NCI-H187 (cell line): ENCODE measurements at places on chromosomes 12 and 14.

- no peak for DNase-seq
Measured at GRCh38 chr12:32331133-32331532, 68.2 kb upstream of the FGD4 start.

DNA sequence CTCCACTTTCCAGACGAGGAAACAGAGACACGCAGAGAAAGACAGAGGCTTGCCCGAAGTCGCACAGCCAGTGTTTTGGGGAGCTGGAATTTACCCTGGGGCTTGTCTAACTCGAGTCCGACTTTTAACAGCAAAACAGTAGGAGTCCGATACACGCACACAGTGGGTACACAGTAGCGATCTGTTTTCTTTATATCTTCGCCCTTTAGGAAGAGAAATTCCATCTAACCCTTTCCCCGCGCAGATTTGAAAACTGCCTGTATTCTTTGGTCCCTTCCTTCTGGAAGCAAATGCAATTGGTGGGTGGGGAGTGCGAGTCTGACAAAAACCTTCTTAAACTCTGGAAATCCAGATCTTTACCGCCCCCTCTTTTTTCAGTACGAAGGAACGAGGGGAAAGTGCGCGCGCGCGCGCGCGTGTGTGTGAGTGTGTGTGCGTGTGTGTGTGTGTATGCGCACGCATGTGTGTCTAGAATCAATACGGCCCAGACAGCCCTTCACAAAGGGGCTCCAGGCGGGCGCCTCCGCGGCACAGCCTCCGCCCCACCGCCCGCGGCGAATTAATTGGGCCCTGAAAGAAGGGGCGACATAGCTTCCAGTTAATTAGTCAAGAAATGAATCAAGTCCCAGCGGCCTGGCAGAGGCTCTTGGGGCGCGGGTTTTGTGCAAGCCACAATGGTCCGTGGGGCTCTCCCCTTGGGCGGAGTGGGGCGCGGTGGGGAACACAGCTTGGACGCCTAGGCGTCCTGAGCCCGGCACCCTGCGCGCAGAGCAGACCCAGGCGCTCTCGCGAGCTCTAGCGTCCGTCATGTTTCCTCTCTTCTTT lies 14.0 kb upstream of the TBX3 start:
- DNase-seq = no peak

- DNase-seq = no peak
Measured at GRCh38 chr12:56628671-56629458, 1.3 kb downstream of the BAZ2A start.

GRCh38 chr12:104352106-104352713 lies 48.7 kb downstream of the EID3 start:
- no peak for DNase-seq

DNA sequence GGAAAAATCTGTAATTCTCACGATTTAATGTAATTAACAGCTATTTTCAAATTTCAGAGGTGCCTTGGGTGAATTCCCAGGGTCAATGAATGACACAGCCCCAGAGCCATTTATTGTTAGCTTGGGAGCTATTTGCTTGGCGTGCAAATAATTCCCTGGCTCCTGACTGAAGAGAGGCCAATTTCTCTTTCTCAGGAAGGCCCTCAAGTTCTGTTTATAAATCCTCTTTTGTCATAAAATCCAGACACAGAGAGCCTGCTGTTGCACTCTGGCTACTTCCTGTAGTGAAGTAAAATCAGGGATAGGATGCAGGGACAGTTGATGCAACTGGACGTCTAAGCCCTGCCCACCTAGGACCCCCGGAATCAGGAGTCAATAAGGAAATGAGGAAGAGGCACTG lies 154.3 kb downstream of the TMX1 start:
- no peak for DNase-seq

- DNase-seq = no peak
Measured at GRCh38 chr14:100142073-100143040, 17.1 kb downstream of the DEGS2 start.

DNA sequence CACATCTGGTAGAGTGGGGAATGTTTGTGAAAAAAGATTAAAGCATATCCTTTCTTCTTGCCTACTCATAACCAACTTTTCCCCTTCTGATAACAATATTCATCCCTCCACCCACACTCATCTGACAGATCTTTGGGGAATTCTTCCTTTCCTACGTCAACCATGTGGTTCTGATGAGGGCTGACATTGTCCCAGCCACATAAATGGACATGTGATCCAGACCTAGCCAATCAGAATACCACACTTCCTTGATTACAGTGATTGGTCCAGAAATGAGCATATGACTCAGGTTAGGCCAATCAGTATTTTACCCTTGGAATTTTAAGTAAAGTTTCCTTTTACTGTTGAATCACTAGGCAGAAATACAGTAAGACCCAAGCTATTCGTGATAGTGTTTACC lies 58.9 kb downstream of the GPR65 start:
- no peak for DNase-seq

- DNase-seq = no peak
Measured at GRCh38 chr14:79275292-79275655, 936.0 kb downstream of the DIO2 start.

DNA sequence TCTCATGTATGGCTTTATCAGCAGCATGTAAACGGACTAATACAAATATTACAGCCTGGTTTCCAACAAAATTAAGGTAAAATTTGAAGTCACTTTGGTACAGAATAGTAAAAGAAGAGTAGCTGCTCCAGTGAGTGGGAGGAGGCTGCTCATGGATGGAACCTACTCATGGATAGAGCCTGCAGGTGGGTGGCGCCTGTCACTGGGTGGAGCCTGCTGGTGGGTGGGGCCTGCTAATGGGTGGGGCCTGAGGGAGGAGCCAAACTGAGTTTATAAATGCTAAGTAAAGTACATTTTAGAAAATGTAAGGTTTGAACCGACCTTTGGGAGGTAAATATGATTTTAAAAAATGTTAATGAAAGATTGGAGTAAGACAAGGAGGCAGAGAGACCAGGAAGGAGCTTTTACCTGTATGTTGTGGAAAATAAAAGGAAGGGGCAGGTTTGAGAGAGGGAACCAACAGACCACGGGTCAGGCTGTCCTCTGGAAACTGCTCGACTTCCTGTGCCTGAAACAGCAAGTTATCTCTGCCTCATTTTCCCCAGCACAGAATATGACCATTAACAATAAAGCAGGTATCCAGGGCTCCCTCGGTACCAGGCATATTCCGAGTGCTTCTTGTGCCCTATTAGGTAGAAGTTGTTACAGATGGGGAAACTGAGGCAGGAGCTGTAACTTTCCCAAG lies 55.9 kb upstream of the SEL1L start:
- DNase-seq = no peak

GRCh38 chr12:45483571-45483970 lies 245.9 kb upstream of the ARID2 start:
- DNase-seq = no peak
